ENCODE measurements at places on chromosomes 3 and 15.
A peak's percentile ranks its signal among the peaks of the same experiment; 100 is the strongest.

DNA sequence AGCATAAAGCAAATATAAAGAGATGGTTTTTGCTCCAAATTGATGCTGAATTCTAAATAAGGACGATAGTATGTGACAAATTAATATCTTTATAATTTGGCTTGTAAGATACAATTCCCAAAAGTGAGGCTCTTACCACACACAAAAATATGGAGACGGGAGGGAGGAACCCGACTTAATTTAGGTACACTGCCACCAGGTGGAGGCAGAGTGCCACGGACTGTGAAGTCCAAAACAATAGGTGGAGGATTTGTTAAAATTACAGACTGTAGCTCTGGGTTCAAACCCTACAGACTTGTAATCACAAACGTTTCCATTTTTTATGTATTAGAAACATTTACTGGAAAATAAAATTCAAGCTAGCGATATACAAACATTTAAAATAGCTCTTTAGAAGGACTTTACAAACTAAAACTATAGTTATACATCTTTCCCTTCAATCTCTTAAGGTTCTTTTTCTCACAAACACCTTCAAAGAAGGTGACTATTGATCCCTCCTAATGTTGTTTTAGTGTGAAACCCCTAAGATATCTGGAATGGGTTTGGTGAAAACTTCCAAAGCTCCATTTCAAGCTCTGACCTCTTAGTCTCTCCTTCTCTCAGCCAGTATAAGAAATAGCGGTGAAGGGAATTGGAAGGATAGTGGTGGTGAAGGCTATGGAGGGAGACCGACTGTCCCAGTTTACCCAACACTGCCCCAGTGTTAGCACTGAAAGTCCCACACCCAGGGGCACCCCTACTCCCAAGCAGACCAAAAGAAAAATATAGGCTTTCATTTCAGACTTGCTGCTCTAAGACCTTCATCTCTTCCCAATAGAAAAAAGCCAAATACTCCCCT, 89.7 kb downstream of the AQP9 start:
- DNase-seq = peak; percentile 32

DNA sequence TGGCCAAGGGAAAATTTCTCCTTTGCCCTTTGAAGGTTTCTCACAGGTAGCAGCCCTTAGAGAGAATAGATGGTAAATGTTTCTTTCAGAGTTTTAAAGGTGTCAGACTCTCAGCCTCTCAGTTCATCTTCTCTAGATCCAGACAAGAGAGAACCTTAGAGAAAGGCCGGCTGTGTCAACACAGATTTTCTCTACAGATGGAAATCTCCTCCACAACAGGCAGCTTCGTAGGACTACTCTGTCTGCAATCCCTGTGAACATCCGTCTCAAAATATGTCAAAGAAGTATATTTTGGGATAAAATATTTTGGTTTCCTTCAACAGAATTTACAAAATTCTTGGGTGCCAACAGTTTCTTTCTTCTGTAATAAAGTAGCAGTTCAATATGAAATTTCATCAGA, 282.1 kb upstream of the POU1F1 start:
- DNase-seq = no peak

GRCh38 chr15:63384906-63385305, 3.3 kb upstream of the CA12 start:
- DNase-seq = no peak

DNA sequence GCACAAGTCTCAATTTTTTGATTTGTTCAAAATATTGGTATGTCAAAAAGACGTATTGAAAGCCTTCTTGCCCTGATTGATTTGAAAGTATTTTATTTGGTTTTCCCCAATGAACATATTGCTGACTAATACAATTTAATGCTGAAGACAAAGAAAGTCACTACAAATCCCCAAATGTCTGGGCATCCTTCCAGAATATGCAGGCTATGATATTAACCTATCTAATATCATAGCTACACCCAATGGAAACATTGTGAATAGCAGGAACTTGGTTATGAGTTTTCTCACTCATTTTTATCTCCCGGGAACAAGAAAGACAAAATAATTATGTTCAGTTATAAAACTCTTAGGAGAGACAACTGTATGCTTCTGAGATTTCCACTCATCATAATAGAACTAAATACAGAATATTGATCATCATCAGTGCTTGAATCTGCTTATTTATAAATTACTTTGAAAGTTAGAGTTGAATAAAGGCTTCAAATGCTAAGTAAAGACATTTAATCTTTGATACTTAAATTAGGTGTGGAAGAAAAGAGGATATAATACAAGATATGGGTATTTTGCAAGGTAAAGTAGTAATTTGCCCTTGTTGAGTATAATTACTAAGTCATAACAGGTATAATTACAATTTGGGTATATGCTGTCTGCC, 483.9 kb downstream of the RBMS3 start:
- DNase-seq = no peak

- DNase-seq = no peak
Observed at GRCh38 chr3:136247436-136247835, 2.7 kb upstream of the PCCB start.

DNA sequence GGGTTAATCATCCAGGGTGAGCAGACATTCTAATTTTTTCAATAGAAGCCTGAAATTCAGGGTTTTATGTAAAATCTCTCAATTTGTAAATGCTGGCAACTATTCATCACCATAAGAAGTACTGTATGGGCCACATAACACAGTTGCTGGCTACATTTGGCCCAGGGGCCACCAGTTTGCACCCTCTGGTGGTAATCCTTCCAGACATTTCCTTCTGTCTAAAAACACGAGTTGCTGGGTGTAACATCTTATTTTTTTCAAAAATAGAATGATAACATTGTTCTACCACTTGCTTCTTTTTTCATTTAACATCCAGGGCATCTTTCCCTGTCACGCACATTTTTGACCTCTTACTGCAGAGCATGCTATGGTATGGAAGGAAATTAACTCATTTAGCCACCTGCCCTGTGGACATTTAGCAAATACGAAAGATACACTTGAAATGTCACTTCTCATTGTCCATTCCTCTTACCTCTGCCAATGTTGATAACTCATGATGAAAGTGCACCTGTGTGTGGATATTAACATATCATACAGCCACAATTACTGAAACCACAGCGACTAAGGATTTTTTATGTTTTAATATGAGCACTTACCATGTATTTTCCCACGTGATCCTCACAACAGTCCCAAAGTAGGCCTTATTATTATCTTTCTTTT, 117.5 kb upstream of the ARHGEF3 start:
- no peak for DNase-seq

- DNase-seq = no peak
Observed at GRCh38 chr3:171401432-171401831, 58.8 kb downstream of the TNIK start.

GRCh38 chr3:32495609-32496008, 7.0 kb downstream of the CMTM6 start:
- no peak for DNase-seq

DNA sequence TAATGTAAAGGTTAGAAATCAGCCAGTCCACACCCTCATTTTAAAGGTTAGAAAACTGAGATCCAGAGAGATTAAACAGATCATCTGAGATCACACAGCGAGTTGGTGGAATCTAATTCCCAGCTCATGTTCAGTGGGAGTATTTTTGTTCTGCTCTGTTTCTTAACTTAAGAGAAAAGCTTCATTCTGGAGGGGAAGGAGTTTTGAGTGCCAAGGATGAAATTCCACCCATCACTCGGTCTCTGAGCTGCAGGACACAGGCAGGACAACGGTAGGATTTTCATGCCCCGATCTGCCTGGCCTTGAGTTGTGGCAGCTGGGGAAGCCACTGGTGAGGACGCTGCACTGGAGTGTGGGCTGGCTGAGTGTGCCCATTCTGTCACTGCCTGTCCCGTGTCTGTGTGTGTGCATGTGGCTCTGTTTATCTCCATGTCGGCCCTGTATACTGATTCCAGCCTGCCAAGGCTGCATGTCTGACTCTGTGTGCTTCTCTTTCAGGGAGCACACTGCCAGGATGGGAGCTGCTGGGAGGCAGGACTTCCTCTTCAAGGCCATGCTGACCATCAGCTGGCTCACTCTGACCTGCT, 94.3 kb downstream of the CEMIP start:
- no peak for DNase-seq

DNA sequence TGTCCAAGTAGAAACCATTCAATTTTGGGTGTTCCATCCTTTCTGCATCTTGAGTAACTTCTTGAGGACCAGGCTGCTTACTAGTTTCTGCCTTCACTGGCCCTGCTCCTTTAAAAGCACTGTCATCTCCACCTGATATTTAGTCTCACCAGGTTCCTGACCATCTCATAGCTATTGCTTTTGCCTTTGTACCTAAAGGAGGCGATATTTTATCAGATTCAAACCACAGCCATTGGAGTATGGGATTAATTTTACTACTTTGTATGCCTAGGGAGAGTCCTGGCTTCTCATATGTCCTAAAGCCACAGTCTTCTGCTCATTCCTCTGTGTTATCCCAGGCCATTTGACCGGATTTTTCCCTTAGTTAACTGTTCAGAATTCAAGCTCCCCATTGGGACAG, 51.8 kb upstream of the RFX7 start:
- DNase-seq = no peak

DNA sequence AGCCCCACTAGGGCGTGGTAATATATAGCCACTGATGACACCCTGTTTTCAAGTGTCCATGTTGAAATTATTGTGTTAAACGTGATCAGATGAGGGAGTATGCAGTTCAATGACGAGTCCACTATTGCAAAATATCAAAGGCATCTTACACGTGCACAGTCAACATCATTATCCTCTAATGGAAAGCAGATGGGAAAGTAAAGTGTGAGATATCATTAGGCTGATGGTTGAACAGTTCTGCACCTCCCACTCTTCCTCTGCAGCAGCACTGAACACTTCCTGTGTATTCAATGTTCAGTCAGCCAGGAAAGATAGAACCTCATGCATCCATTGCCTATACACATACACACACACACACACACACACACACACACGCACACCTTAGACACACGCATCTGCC, 431.8 kb upstream of the CCDC54 start:
- no peak for DNase-seq

DNA sequence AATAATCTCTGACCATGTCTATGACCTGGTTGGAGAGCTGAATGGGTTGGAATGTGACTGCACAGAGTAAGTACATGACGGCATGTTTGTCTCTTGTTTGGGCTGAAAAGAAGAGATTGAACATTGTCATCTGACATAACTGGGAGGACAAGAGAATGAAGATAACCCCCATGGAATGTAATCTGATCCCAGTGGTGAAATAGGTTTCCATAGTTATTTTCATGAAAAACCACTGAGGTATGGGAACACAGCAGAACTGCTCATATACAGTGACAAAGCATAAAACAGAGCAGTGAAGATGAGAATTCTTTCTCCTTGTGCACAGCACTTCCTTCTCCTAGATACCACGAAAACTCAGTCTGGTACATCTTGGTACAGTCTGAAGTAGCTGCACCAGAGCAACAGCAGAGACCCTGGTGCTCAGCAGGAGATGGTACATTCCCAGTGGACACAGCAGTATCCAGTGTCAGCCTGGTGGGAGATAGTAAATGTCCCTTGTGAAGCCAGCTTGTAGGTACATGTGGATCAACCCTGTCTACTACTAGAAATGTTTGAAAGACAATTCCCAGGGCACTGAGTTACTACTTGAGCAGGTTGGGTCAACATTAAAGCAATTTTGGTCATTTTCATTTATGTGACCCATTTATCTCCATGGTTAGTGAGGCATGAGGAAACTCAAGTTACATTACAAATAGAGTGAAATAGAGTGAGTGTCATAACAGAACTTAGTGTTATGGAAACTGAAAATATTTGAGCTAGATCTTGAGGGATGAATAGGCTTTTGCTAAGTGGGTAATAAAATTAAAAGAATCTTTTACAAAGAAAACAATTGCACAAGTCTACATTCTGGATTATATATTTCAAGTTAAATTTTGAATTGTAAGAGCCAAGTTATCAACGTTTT, 178.3 kb downstream of the SUCNR1 start:
- DNase-seq = peak; percentile 6

- no peak for DNase-seq
Observed at GRCh38 chr3:13125092-13126015, 52.1 kb upstream of the IQSEC1 start.

DNA sequence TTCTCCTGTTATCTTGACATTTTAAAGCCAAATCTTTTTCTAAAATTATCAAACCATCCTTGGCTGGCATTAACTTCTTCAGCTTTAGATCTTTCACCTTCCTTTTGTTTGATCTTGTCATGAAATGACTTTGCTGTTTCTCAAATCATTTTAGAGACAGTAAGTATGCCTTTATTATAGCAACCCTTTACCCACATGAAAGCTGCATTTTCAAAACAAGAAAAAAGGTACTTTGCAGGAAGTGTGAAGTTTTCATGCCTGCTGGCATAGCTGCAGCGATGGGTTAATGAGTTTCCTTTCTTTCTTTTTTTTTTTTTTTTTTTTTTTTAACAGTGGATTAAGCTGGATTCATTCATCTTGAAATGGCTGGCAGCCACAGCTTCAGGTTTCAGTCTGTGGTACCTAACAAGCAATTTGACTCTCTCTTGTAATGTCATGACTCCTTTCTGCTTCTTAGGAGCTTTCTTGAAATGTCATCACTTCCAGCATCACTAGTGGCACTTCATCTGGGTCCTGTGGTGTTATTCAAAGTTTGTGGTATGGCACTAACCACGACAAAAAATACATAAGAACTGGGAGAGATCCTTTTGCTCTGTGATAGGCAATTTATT, 18.8 kb downstream of the SLC25A26 start:
- DNase-seq = no peak

DNA sequence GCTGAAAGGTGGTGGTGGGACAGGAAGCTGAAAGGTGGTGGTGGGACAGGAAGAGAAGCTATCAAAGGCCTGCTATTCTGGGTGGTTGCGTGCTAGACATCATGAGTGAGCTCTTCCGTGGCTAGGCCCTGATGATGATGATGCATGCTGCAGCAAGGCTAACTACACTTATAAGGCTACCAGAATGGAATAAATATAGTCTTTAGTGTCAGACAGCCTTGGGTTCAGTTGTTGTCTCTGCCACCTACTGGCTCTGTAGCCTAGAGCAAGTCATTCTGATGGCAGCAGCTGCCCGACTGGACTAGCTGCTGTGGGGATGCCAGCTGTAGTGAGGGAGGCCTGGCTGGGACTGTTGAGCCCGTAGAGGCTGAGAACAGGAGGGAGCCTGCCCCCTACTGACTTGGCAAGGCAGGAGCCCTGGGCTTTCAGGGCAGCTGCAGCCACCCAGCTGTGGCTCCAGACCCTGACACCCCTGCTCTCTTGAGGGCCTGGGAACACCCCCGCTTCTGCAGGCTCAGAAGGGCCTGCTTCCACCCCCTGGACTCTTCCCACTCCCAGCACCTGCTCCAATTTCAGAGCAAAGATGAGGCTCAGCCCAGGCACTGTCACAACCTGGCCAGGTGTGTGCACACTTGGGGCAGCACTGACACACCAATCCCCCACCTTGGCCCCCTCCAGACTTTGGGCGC, 21.4 kb upstream of the ZBED2 start:
- no peak for DNase-seq
